Left kidney (tissue), 8 donors: ENCODE measurements at places on chromosomes 1 and 21. TPM values are rescaled to one million over a fixed set of nuclear protein-coding genes. Genes with fewer than 3 reads are reported as not detected.
A peak's percentile ranks its signal among the peaks of the same experiment; 100 is the strongest.

Gene TRIM46
- 4.4 TPM for polyA plus RNA-seq

DNA sequence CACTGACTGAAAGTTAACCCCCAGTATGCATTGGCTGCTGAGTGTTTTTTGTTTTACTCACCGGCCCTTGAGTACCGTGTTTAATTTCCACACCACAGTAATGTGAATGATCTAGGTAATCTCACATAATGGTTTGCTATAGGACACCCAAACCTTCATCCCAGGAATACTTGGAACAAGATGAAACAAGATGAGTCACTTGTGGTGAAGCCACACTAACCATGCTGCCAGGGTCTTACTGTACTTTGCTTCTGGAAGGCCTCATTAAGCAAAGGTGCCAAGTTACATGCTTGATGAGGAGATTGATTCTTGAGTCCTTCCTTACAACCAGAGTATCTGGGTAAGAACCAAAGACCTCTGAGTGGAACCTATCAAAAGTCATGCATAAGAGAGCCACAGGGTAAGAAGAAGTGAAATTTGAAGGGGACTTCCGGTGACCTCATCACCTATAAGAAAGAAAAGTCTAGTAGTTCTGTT, 163.3 kb downstream of the NRIP1 start:
- DNase-seq = no peak

Gene KCNQ4
- polyA plus RNA-seq = 2.0 TPM

DNA sequence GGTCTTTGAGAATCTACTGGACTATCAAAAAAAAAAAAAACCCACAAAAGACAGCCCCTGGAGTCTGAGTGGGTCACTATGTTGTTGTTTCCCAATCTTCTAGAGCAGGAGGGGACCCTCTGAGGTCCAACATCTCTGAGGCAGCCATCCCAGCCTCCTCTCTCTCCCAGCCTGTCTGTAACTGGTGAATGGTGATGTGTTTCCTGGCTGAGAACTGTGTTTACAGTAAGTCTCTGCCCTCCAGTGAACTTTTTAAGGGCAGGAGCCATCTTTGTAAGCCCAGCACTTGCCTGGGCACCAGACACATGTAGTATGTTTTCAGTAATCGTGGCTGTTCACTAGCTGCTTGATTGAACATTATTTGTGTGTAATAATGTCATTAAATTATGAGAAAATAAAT, 85.7 kb downstream of the SPATA46 start:
- DNase-seq = no peak

GRCh38 chr1:6995789-6996188, 210.5 kb downstream of the CAMTA1 start:
- no peak for DNase-seq

GRCh38 chr1:175129997-175130648, 62.5 kb downstream of the KIAA0040 start:
- no peak for DNase-seq

- DNase-seq = no peak
Observed at GRCh38 chr1:183956559-183957188, 80.9 kb downstream of the COLGALT2 start.

DNA sequence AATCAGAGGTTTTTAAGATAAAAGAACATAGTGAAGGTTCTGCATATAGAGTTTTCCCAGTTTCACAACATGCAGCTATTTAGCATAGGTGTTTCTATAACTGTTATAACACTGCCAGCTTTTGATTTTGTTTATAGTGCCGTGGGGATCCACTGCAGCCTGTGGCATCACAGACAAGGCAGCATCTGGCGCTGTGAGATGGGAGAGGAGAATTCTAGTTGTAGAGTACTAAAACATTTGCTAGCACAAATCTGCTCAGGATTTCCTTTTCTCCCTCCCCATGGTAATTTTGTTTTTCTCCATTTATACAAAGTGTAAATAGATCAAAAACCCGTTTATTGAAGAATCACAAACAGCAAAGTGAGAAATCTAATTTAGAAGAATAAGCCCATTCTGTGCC, 482.8 kb upstream of the NCAM2 start:
- no peak for DNase-seq

- DNase-seq = no peak
Observed at GRCh38 chr1:116808200-116808847, 54.1 kb downstream of the CD2 start.

DNA sequence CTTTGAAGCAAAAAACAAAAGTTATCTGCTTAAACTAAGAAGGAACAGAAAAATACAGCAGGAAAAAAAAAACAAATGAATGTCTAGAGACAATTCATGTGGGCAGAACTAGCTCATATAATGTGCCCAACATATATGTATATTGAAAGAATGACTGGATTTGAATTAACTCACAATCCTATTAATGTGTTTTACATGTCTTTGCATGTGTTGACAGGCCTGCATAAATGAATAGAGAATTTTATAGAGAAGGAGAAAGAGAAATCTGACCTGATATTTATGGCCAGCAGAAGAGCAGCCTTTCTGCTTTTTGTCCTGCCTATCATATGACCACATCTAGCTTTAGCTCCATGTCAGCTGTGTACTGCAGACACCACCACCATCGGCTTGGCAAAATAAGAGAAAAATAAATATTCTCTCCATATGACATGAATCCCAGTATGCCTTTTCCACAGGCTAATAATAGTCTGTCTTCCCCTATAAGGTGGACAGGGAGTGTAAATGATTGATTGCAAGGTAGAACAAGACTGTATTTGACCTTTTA, 171.5 kb upstream of the PALMD start:
- DNase-seq = no peak

GRCh38 chr21:27498025-27498424, 531.1 kb upstream of the ADAMTS5 start:
- DNase-seq = no peak

DNA sequence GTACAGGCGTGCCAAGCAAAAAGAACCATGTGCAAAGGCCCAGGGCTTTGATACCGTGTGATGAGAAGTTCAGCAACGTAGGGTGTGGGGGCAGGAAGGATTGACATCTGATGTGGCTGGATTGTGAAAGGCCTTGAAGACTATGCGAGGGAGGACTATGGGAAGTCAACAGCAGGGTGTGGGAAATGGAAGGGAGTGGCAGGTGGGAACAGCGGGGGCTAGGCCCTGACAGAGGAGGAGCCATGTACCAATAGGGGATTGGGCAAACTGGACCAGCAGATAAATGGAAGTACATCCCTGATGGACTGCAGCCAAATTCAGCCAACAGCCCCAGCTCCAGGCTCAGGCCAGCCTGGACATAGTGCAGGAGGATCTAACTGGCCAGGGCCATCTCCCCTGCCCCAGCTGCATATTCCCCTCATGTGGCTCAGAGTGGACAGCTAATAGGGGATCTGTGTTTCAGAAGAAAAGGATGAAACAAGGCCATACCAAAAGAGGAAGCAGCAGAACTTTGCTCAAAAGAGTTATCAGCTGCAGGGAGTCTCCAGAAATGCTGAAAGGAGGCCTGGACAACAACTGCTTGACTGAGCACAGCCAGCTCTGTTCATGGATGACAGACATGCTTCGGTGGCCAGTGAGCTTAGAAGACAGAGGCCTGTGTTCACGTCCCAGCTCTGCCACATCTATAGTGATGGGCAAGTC, 140.2 kb upstream of the SGIP1 start:
- DNase-seq = no peak

Gene MYBPH
- polyA plus RNA-seq = 0.18 TPM

GRCh38 chr1:235022341-235022980, 106.2 kb downstream of the TOMM20 start:
- DNase-seq = peak; percentile 71

Gene CCNL2
- polyA plus RNA-seq = 353 TPM

DNA sequence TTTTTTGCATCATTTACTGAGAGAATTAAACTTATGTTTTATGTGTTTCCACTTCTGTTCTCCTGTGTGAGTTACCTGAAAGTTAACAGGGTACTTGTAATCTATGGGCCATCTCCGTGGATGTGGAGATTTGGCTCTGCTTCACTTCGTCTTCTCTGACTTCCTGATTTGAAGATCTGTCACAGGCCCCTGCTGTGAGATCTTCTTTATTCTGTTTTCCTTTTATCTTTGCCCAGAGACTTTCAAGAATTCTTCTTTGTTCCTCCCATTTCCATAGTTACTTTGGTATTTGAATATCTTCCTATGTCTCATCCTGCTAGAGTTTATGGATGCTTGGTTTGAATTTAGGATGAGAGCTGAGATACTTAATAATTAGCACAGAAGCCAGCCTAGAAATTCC, 35.4 kb upstream of the PKN2 start:
- no peak for DNase-seq

Gene MAN1C1
- polyA plus RNA-seq = 13.9 TPM

Gene OR2L8
- not detected for polyA plus RNA-seq

Gene ZNF683
- polyA plus RNA-seq = not detected
